ENCODE measurements at places on chromosomes 12 and 14. TPM values are rescaled to one million over a fixed set of nuclear protein-coding genes. Genes with fewer than 3 reads are reported as not detected.

DNA sequence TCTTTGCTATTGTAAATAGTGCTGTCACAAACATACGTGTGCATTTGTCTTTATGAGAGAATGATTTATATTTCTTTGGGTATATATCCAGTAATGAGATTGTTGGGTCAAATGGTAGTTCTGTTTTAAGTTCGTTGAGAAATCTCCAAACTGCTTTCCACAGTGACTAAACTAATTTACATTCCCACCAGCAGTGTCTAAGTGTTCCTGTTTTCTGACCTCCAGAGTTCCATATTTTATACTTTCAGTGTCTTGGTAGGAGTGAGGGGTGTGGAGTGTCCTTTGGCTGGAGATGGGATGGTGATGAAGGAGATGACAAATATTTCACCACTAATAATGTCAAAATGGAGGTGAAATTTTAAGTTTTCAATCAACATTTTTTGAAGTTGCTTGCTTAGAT lies 86.4 kb downstream of the DACT1 start:
- no peak for DNase-seq

DNA sequence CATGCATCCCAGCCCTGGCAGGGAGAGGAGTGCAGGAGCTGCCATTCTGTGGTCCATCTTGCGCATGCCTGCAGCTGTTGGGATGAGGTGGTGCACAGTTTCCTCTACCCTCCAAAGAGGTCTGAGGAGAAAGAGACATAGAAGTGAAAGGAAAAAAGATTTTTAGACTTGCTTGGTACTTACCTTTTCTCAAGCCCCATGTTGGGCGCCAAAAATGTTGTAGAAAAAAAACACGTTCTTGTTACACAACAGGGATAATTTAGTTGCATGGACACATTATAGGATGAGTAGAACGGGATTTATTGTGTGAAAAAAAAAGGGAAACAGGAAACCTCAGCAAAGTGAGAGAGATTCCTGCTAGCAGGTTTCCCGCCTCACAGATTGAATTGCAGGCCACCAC lies 244.4 kb upstream of the GARIN2 start:
- no peak for DNase-seq

DNA sequence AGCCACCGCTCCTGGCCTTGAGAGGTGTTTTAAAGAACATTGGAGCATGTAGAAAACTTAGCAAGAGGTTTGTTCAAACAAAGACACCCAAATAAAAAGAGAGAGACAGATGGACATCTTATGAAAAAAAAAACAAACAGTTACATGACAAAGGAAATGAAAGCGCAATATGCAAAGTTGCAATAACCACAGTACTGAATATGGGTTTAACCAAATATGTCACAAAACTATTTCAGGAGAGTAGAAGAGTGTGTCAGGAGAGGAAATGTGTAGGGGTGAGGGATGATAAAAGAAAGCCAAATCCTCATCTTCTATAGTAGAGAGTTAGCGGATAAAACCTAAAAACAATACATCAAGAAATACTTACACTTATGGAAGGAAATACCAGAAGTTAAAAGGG lies 98.4 kb downstream of the GTF2A1 start:
- DNase-seq = no peak

DNA sequence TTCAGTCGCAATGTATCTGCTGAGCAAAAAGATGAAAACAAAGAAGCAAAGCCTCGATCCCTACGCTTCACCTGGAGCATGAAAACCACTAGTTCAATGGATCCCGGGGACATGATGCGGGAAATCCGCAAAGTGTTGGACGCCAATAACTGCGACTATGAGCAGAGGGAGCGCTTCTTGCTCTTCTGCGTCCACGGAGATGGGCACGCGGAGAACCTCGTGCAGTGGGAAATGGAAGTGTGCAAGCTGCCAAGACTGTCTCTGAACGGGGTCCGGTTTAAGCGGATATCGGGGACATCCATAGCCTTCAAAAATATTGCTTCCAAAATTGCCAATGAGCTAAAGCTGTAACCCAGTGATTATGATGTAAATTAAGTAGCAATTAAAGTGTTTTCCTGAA lies 19.8 kb downstream of the CKB start:
- DNase-seq = no peak

Gene CRACR2A
- 5.3 TPM for total RNA-seq

DNA sequence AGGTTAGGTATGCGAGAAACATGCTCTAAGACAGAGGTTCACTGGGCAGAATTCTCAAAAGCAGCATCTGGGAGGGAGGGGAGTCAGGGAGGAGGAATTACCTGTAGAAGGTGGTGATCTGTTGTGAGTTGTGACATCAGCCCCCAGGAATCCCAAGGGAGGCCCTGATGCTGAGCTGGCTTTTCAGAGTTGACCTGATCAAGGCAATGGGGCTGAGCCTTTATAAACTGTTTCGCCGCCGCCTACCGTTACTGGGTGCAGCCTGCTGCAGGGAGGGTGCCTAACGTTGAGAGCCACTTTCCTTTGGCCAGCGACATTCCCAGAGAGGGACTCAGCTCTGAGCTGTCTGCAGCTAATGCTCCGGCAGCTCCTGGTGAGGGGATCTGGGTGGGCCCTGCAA lies 257.9 kb upstream of the TMEM132C start:
- no peak for DNase-seq

- DNase-seq = no peak
Measured at GRCh38 chr12:29035112-29035511, 114.0 kb upstream of the FAR2 start.

DNA sequence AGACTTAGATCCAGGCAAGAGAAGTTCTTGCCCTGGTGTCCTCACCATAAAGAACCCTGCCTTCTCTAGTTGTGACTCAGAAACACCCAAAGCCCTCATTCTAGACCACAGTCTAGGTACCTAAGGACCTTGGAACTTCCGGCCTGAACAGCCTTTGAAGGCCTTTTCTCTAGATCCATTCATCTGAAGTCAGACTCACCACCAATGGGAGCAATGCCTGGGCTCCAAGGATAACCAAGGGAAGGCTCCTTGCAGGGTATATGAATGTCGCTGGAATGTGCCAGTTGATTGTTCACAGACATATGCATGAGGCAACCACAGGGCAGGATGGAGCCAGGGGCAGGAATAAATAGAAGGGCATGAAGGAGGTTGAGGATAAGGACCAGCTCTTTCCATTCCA lies 86.3 kb downstream of the PLCZ1 start:
- no peak for DNase-seq

- DNase-seq = no peak
Measured at GRCh38 chr14:52119030-52119429, 50.2 kb upstream of the NID2 start.

Gene CAPS2
- total RNA-seq = 12.4 TPM

Gene OTOGL
- 0.20 TPM for total RNA-seq

Gene PMCH
- not detected for total RNA-seq

DNA sequence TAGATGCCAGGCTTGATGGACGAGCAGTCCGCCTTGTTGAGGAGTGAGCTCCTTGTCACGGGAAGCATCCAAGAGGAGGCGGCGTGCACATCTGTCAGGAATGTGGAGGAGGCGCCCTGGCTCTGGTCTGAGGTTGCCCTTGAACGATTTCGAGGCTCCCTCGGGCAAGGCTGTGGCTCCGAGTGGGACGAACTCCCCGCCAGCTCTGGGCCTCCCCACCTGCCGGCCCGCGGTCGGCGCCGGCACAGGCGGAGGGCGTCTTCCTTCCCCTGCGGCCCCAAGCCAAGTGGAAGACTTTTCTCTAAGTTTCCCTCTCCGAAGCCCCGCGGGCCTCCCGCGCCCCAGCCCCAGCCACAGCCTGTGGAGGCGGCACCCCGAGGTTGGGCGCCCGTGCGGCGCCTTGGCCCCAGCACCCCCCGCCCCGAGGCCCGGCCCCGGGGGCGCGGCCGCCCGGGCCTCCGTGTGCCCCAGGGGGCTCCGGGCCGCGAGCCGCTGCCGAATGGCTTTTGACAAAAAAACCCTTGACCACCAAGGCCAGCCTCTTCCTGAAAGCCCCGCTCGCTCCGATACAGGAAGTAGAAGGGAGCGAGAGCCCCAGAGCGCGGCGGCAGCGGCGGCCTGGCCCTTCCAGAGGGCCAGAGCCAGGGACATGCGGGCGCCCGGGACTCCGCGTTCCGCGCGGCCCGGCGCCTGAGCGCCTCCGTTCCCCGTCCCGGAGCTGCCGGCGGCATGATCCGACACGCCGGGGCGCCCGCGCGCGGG lies at the start of gene RIN3:
Gene RIN3, plus strand, starts transcription at position 578 of the 762 bp plus-strand sequence. Its CDS starts 152 bp downstream, at position 730.
- no peak for DNase-seq

- no peak for DNase-seq
Measured at GRCh38 chr14:61761557-61761956, 663 bp upstream of the SNAPC1 start.

Gene HOXC10
- total RNA-seq = not detected

DNA sequence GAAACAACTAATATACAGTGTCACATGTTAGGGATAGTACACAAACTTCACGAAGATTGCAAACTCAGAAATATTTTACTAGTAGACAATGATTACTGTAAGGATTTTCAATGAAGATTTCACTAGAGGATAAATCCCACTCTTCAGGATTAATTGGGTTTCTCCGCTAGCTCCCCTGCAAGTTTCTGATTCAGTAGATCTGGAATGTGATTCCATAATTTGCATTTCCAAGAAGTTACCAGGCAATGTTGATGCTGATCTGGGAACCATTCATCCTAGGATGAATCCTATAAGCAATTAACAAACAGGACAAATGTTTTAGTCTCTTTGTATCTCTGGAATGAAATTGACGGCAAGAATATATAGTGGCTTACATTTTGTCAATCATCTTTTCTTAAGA lies 272.4 kb downstream of the ALX1 start:
- no peak for DNase-seq

Gene PAPLN
- total RNA-seq = 17.3 TPM

Gene LLPH
- total RNA-seq = 16.5 TPM

DNA sequence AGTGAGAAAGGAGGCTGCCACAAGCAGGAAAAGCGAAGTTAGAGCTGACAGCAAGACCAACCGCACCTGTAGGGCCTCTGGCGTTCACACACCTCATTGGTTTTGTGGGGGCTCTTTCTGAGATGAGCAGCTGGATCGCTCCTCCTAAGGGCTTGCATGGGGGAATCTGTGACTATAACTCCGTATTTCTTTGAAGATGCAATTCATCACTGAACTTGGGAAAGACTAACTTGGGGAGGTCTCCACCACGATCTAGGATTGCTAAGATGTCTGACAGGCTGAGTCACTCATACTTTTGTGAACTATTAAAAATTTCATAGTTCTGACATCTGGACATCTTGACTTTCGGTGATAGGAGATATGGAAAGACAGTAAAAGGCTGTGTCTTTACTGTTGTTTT lies 173.6 kb downstream of the ETV6 start:
- DNase-seq = no peak

DNA sequence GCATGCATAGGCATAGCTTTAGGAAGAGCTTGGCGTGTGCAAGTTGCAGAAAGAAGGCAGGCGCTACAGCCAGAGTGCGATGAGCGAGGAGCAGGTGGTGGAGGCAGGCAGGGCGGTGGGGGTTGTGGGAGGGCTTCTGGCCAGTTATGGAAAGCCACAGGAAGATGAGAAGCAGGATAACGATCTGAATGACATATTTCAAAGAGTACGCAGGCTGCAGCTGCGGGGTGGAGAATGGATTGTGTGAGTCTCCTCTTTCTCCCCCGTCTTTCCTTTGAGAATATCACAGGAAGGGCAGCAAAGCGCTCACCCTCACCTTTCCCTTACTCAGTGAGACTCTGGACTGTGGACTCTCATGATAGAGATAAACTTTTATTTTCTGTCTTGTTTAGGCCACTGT lies 48.7 kb upstream of the PLXNC1 start:
- DNase-seq = no peak

GRCh38 chr12:130873106-130873795 lies 1.4 kb downstream of the RAN start:
- no peak for DNase-seq

DNA sequence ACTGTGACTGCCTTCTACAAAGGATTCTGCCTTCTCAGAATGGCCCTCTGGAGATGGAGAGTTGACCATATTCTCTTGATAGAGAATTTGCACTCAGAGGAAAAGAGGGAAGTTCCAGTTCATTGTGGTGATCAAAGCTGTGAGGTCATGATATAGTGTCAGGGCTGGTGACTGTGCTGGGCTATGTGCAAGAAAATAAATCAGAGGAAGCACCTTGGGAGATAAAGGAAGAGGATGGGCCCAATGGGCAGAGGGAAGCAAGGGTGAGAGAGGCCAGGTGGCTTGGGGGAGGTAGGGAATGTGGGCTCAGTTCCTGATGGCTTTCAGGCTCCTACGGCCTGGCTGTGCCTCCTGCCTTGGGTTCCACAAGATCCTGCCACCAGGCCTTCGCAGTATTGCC lies 145.8 kb downstream of the SLC8A3 start:
- DNase-seq = no peak

Gene AGAP2
- total RNA-seq = 2.6 TPM

GRCh38 chr14:54675236-54676128 lies 108.6 kb downstream of the SAMD4A start:
- DNase-seq = no peak

Gene GALNT6
- total RNA-seq = 6.2 TPM

- DNase-seq = no peak
Measured at GRCh38 chr12:131851741-131852550, 23.8 kb downstream of the MMP17 start.

DNA sequence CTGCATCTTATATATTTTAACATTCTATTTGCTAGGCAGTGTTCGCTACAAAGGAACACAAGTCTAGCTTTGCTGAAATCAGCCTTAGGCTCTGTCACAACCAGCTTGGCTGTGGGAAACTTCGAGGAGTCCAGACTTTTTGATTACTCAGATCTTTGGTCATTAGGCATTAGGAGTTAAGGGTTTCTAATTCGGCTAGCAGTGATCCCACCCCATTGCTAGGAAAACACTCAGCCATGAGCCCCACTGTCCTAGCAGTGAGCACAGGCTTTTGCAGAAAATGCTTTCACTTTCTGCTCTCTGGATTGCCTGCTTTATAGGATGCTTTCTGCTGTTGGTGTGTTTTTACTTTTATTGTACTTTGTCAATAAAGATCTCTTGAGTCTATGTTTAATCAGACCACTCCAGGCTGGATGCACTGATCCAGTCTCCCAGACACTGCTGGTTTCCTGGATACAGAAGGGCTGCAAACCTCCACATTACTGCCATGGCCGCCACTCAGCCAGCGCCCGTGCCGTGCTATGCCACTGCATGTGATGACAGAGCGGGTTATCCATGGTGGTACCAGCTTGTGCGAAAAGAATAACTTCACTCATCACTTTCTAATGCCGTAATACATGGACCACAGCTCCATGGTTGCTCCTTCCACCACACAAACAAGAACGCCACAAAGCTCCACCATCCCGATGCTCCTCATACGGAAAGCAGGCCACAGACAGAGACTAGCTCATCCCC lies 41.0 kb upstream of the PYGL start:
- no peak for DNase-seq

All from mucosa of gallbladder (tissue), 1 donor.